Smooth muscle cell of the coronary artery (primary cell): ENCODE measurements at places on chromosomes 5 and 9. TPM values are rescaled to one million over a fixed set of nuclear protein-coding genes. Genes with fewer than 3 reads are reported as not detected.

FABP6 gene
- not detected in 2 replicates for total RNA-seq

LRRC19 gene
- not detected in 2 replicates for total RNA-seq

PSMB7 gene
- 255 and 266 TPM in 2 replicates for total RNA-seq

CNTNAP3B gene
- 0.94 and 25.9 TPM in 2 replicates for total RNA-seq

BARHL1 gene
- not detected in 2 replicates for total RNA-seq

NDUFB6 gene
- total RNA-seq = 101 and 121 TPM in 2 replicates

SLC36A2 gene
- total RNA-seq = 0.12 TPM in 1 of 2 replicates, not detected in the other

GPRIN1 gene
- 0.70 and 0.83 TPM in 2 replicates for total RNA-seq

SHOC1 gene
- total RNA-seq = not detected in 2 replicates

UBE2D2 gene
- total RNA-seq = 24.7 and 42.0 TPM in 2 replicates

MAPK9 gene
- total RNA-seq = 29.7 and 34.6 TPM in 2 replicates

OR5C1 gene
- not detected in 2 replicates for total RNA-seq
